H7 (cell line): ENCODE measurements at places on chromosomes 4 and X.
A peak's percentile ranks its signal among the peaks of the same experiment; 100 is the strongest.

GRCh38 chrX:96591421-96591820, 93.2 kb upstream of the DIAPH2 start:
- DNase-seq, result no peak

DNA sequence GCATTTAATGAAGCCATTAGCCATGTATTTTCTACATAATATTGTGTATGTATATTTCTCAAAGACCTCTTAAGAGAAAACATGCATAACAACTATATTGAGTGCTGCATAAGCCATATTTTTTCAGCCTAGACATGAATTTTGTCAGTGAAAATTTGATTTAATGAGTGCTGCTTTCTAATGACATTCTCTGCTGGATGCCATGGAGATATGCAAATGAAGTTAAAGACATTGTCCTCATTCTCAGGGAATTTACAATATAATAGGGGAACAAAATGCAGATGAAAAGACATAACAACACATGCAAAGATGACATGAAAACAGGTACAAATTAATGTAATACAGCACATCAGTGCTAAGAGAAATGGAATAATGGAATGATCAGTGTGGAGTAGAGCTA, 118.7 kb downstream of the ATOH1 start:
- DNase-seq, result peak; percentile 0

DNA sequence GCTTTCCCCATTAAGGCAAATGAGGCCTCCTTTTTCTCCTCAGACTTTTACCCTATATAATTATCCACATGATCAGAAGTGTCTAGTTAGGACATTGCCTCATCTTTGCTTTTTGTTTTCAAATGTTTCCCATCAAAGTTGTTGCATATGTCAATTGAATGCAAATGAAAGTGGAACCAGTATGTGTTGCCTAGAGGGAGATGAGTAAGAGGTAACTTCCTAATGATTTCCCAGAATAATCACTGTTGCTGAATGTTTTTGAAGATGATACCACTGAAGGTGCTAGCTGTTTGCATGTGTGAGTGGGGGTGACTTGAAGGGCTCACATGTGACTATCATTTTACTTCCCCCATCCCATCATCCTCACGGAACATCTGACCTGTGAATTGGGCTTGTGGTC, 33.9 kb downstream of the PAK3 start:
- no peak for DNase-seq

DNA sequence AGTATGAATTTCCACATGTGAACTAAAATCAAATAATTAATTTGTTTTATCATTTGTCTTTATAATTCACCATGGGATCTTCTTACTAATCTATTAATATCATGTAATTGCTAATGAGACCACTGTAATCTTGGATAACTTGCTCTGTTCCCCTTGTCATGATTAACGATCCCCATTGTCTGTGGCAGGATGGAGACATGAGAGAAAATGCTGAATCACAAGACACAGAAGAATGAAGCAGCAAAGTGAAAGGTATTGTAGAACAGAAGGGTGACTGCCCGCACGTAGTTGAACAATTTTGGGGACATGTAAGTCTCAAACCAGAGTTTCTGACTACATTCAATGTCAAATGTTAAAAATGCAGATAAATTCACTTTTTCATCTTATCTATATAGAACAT, 135.2 kb downstream of the EPHA5 start:
- DNase-seq, result peak; percentile 6

DNA sequence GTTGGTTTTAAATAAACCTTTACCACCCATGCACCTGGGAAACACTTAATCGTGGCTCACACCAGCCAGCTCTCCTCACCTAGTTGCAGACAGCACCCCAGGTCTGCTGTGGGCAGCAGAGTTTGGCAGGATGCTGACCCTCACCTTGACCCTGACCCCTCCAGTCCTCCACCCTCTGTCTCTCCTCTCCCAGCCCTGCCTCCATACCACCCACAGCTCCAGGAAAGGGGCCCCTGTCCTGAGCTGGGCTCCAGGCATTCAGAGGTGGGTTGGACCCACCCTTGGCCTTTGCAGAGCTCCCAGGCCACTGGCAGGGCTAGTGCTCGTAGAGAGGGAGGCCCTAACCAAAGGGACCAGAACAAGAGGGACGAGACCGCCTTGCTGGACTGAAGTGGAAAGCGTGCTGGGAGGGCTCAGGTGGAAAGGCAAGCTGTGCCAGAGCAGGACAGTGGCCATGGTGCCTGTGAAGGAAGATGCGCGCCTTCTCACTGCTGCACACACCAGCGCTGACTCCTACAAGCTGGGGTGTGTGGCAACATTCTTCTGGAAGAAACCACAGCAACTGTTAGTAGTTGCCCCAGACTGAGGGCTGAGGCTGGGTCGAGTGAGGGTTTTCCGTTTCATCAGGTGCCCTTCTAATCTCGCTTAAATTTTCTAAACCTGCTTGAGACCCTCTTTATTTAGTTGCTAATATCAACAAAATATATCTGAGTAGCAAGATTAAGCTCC, 10.7 kb upstream of the S100P start:
- no peak for DNase-seq

DNA sequence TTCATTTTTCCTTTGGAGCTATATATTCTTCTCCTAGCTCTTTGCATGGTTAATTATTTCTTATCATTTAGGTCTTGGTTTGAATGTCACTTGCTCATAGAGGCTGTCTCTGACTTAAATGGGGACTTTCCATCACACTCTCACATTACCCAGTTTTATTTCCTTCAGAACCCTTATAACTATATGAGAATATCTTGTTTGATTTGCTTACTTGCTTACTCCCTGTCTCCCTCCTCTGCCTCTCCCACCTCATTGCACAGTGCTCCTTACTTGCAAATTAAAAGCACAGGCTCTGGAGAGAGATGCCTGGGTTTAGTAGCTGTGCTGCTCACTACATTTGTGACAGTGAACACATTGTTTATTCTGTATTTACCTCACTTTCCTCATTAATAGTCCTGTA, 174.6 kb downstream of the SOWAHB start:
- DNase-seq, result no peak

GRCh38 chrX:149467920-149468319, 37.2 kb downstream of the IDS start:
- DNase-seq, result no peak

DNA sequence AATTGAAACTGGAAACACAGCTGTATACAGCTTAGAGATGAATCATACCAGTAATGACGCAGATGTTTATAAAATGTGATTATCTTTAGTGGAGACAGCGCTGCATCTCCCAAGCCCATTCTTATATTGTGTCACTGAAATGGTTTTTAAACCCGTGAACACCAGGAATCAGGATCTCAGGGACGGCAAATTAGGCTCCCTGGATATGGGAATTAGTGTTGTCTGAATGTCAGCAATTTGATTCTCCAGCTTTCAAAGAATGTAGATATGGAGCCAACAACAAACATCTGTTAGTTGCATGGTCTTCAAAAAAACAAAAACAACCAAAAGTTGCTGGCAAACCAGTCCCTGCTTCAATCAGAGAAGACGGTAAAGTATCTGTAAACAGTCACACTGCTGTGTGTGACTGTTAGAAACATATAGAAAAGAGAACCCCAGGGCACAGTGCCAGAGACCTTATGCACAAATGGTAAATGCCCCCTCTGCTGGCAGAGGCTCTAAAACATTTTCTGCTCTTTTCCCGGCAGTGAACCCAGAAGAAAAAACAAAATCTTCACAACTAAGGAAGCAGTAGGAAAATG, 351.9 kb upstream of the FTHL17 start:
- peak; percentile 43 for DNase-seq

DNA sequence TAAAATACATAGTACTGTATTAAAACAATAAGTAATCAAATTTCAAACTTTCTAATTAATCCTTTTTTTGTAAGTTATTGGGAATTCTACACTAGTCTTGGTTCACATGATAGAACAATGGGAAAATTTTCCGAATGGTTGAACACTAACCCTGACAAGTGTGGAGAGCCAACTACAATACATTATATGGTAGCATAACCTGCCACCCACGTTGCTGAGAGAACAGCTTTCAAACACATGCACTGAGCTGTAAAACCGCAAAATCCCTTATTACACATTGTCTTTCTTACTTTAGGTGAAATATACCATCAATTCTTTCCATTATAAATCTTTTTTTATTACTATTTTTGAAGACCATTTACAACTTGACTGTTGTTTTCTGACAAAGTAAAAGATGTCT, 54.7 kb downstream of the ANAPC10 start:
- DNase-seq, result no peak

GRCh38 chr4:144504883-144505282, 141.1 kb upstream of the HHIP start:
- DNase-seq, result no peak

- DNase-seq, result peak; percentile 17
Observed at GRCh38 chr4:176277162-176277904, 8.3 kb upstream of the ASB5 start.

GRCh38 chrX:151875270-151876026, 37.2 kb upstream of the MAGEA4 start:
- DNase-seq, result no peak

DNA sequence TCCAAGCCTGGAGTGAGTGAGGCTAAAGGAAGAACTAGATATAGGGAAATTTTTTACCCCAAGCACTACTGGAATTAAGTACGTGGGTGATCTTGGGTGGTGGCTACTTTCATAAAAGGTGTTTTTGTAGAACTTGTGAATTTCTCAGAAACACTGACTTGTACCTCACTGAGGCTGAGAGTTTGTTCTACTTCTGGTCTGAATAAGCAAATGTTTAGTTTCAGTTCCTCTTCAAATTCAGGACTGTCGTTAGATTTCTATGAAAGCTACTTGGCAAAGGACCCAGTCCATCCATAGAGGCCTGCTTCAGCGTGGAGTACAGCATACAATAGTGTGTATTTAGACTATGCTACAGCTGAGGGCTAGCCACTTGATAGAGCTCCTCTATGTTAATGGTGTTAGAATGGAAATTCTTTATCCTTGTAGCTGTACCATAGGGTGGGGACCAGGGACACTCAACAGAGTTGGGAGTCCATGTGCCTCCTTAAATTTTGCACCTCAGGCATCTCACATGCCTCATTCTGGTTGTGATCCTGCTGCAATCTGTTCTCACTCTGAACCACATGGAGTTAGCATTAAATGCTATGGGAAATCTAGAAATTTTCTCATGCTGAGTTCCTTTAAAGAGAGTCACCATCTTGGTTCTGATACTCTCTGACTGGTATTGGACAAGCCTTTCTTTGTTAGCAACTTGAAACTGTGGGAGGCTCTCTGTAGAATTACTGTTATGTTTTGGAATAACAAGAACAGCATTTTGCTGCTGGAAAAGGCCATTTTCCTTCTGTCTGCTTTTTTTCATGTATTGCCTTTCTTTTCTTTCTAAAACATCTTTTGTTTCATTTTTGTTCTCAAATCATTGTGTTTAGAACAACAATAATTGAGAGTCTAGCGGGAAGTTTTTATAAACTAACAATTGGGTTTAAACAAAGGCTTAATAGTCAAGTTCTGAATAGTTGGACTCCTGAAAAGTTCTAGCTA, 86.8 kb downstream of the PDGFRA start:
- no peak for DNase-seq

GRCh38 chr4:76200771-76201231, 12.8 kb downstream of the SCARB2 start:
- no peak for DNase-seq

- no peak for DNase-seq
Observed at GRCh38 chr4:28082686-28083390, 1222.2 kb downstream of the STIM2 start.

- no peak for DNase-seq
Observed at GRCh38 chr4:22179124-22179874, 230.7 kb upstream of the KCNIP4 start.

GRCh38 chr4:13611283-13611842, 16.2 kb downstream of the BOD1L1 start:
- DNase-seq, result no peak

- DNase-seq, result no peak
Observed at GRCh38 chr4:79502081-79502480, 94.1 kb upstream of the GK2 start.

DNA sequence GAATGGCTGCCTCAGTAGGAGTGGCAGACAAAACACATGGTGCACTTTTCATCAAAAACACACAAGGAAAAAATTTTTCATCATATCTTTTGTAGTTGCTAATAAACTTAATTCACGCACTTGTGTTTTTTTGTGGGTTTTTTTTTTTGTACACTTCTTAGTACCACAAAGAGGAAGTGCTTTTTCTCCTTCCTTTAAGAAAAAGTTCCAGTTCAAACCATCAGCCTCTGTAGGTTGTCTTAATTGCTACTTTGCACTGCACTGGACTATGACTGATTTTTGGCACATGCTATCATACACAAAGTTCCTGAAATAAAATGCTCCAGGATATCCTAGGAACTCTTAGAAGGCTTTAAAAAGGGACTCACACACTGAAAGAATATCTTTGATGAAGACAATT, at the start of gene PHEX:
PHEX (plus strand) TSS at position 242 of the 400 bp plus-strand sequence. CDS start 681 bp downstream, outside the sequence.
- DNase-seq, result no peak

GRCh38 chr4:80417019-80417418, 81.5 kb downstream of the CFAP299 start:
- DNase-seq, result no peak

GRCh38 chr4:78058591-78059523, 1.7 kb downstream of the FRAS1 start:
- DNase-seq, result peak; percentile 81

- DNase-seq, result no peak
Observed at GRCh38 chr4:38634047-38634759, 29.8 kb upstream of the KLF3 start.

GRCh38 chr4:179447308-179447707, 2005.1 kb upstream of the AGA start:
- no peak for DNase-seq

DNA sequence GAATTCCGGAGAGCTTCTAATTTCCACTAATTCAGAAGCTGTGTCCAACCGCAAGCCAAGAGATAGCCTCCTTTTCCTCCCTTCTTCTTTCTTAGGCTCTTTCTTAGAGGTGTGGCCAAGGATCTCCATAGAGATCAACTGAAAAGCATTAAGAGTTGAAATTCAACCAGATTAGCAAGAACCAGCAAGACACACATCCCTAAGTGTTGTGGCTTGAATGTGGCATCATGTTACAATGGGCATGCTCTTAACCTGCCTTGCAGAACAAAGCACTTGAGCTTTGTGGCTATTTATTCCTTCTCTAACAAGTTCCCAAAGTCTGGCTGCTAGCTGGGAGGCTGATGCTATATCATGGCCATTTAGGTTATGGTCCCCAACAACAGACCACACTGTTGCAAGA, 10.4 kb downstream of the ANOS1 start:
- DNase-seq, result no peak
